Sigmoid colon (tissue), 7 donors: ENCODE measurements at places on chromosomes 5 and 9. TPM values are rescaled to one million over a fixed set of nuclear protein-coding genes. Genes with fewer than 3 reads are reported as not detected.

The ORM1 gene
- not detected for total RNA-seq

The ISL1 gene
- 1.1 TPM for total RNA-seq

GRCh38 chr5:28710360-28710759, 1672.0 kb upstream of the CDH9 start:
- no peak for DNase-seq

The C9 gene
- total RNA-seq = not detected

- DNase-seq = no peak
These were observed 165.2 kb upstream of the NFIB start for GRCh38 chr9:14479163-14479560.

The C1QTNF2 gene
- total RNA-seq = 1.9 TPM

GRCh38 chr5:154722097-154722496, 33.1 kb upstream of the LARP1 start:
- no peak for DNase-seq

The FGD3 gene
- 5.3 TPM for total RNA-seq

DNA sequence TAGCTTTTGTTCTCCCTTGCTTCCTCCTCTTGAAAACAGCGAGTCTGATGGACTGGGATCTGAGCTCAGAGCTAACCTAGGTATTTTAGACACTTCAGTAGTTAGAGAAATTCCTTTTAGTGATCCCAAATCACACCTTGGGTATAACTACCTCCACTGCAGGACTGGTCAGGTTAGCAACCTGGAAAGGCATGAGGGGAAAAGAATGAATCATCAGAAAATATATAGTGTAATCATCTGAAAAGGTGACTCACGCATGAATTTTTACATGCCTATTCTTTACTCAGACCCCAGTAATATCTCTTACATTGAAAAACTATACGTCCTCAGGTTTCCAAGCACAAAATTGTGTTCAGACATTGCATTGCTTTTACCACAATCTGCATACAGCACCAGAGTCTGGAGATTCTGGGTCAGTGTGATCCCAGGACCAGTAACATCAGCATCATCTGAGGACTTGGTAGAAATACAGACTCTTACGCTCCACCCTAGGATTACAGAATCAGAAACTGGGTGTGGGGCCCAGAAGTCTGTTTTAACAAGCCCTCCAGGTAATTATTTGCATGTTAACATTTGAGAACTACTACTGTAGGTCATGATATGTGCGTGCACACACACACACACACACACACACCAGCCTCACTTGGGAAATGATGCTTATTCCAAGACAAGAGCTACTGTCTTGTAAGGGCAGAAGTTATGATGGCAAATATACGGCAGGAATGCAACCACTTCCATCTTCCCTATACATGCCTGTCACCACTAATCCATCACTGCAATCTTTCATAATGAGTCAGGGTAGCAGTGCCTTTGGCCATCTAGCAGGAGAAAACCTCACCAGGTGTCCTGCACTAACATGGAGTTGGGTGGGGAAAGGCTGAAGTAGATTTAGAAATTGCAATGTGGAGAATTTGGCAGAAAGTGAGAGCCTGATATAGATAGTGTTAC, 271.6 kb upstream of the MAP3K1 start:
- no peak for DNase-seq

GRCh38 chr9:125932012-125932411, 184.8 kb downstream of the PBX3 start:
- peak; percentile 79 for DNase-seq

DNA sequence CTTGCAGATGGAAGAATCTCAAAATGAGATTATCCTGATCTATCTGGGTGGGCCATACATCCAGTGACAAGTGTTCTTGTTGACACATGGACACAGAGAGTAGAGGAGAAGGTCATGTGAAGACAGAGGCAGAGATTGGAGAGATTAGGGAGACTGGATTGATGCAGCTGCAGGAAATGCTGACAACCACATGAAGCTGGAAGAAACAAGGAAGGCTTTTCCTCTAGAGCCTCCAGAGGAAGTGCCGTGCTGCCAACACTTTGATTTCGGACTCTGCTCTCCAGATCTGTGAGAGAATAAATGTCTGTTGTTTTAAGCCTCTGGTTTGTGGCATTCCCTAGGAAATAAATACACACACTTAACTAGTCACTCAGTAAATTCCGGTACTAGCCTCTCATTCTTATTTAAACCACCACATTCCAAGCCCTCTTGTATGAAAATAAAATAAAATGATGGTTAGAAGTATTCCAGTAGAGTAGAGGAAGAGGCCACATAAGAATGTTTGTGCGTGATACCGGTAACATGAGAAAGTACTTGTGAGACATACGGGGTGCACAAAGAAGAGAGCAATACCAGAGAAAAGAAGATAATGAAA, 110.9 kb upstream of the DMAC1 start:
- DNase-seq = no peak

DNA sequence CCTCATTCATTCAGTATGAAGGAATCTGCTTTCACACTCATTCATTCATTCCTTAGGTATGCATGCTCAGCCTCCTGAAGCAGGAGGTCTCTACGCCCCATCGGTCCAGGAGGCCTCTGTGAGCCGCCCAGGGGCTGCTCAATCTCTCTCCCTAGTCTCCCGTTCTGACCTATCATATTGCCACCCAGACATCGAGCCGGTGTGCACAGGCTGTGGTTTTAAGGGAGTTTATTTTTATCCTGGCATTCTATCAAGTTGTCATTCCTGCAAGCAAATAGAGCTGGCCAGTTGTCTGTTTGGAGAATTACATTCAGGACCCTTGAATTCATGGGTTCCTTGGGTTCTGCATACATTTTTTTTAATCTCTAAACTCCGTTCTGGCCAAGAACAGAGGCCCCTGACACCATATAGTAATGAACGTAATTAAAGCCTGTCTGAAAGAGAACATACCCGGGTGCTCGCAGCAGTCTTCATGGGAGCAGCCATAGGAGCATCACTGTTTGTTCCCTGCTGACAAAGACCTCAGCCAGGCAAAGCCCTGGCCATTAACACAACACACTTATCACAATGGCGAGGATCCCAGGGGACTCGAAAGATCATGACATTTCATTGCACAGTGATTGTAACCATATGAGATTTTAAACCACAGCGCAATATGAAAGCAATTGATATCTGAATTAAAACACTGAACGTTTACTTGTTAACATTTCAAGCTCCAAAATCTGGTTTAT, 80.9 kb downstream of the ADAMTS16 start:
- no peak for DNase-seq

The LMAN2 gene
- total RNA-seq = 88.6 TPM

The CHSY3 gene
- 1.4 TPM for total RNA-seq

DNA sequence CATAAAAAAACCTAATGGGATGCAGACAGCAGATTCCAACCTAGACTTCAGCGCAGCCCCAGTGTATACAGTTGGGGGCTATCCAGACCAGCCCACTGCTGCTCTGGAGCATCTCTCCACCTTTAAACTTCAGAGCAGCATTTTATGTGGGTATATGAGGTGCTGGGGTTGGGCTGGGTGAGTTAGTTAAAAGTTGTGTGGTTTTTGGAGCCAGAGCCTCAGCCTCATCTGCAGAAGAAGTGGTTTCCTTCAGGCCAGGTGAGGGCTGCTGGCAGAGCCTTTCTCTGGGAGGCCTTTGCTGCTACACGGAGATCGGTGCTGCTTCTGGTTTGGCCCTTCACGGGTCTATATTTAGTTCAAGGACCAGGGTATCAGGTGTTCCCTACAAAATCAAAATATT, 228.3 kb downstream of the PDZD2 start:
- no peak for DNase-seq

DNA sequence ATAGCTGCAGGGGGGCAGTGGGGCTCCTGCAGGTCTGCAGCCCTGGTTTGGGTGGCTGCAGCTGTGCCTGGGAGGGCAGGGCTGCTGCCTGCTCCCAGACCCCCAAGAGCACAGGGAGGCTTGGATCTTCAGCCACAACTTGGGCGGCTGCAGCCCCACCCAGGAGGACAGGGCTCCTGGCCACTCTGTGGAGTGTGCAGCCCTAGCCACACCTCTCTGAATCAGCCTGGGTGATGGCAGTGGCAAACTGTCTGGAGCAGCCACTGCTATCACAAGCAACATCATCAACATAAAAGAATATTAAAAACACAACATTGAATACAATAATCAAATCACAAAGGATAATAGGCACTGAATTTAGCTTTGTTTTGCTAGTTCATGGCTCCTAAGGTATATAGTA, 164.9 kb upstream of the SLC27A6 start:
- DNase-seq = no peak

The PLGRKT gene
- total RNA-seq = 14.1 TPM

The KLF9 gene
- total RNA-seq = 120 TPM

The FLT4 gene
- 9.7 TPM for total RNA-seq

The SLC28A3 gene
- not detected for total RNA-seq

DNA sequence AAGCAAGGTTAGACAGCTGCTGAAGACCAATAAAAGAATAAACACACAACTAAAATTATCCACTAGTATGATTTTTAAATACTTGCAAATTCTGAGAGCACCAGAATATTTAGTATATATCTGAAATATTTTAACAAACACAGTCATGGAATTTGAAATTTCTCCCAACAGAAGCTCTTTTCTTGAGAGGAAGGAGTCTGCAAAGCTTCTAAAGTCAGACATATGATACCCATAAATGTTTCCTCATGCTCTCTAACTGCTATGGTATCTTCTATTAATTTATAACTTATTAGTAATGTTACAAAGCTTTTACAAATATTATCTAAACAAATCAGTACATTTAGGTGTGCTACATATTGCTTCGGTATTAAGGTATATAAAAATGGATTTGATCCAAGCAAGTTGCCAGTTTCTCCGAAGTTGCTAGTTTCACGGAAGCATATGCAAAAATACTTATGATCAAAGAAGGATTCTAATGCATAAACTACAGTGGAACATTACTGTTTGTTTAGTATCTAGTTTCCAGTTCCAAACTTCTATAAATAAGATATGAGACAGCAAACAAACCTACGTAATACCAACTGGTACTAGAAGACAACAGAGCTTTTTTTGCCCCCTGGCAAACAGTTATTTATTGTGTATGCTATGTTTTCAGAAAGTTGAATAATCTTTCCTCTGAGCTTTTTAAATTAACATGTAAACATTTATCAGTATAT, 22.0 kb downstream of the FNIP1 start:
- no peak for DNase-seq

The KLHL3 gene
- total RNA-seq = 5.5 TPM

DNA sequence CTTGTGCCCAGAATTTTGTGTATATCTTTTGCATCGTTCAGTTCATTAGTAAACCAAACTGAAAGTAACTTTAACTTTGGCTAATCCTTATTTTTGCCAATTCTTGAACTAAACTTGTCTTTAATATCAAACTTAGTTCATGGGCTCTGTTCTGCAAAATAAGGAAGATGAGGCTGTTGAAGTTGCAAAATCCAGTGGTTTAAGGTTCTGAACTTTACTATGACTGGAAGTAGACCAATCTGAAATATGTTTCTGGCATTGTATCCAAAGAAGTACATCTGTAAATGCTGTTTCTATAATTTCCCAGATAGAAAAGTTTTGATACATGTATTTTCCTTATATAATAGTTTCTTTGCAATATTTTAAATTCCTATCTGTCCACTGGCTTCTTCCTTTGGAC, 238.1 kb downstream of the CETN3 start:
- no peak for DNase-seq

DNA sequence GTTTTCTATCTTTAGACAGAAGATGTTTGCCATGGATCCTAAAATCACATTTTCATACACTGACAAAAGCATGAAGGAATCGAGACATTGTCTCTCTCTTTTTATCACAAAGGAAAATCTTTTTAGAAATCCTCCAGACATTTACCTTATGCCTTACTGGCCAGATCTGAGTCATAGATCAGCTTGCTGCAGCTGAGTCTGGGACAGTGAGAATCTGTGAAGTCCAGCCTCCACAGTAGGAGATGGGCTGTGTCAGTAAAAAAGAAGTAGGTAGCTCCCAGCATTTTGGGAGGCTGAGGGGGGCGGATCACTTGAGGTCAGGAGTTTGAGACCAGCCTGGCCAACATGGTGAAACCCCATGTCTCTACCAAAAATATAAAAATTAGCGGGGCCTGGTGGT, 333.4 kb upstream of the ZNF462 start:
- DNase-seq = no peak

- no peak for DNase-seq
These were observed 87.8 kb upstream of the HSPA9 start for GRCh38 chr5:138663009-138663408.

The IFNA2 gene
- not detected for total RNA-seq

The PDCD1LG2 gene
- total RNA-seq = 1.1 TPM

DNA sequence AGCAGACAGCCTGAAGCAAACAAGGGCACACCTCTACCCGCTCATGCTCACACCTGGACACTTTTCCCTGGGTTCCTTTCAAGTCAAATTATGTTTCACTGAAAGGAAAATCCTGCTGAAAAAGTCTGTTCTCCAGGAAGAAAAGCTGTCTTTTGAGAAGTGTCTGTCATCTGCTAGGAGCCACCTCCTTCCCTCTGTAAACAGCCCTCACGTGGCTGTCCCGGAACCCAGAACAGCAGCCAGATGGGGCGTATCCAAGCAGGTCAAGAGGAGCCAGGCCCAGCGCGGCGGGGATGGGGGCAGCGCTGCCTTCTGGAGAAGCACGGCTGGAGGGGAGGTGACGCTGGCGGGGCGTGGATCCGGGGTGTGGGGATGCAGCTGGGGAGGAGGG, at the start of gene PNPLA7:
TSS of gene PNPLA7 (minus strand) at position 172 of the 391 bp plus-strand sequence. CDS start 205 bp downstream, outside the sequence.
- DNase-seq = peak; percentile 95

DNA sequence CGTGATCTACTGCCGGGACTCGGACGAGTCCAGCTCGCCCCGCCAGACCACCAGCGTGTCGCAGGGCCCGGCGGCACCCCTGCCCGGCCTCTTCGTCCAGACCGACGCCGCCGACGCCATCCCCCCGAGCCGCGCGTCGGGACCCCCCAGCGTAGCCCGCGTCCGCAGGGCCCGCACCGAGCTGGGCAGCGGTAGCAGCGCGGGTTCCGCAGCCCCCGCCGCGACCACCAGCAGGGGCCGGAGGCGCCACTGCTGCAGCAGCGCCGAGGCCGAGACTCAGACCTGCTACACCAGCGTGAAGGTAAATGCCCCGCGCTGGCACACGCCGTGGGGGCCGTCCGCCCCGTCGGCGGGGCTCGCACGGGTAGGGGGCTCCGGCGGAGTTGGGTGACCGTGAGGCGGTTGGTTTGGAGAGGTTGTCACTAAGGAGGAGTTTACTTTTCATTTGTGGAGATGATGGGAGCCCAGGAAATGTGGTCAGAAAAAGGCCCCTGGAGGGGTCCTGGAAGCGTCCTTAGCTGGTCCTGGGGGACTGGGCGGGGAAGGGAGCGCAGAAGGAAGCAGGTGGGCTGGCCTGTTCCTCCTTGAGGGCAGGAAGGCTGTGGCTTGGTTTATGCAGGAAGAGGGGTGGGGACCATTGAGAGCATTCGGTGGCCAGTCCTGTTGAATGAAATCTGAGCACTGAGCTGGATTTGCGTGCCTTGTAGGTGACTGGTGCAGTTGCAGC, 647 bp downstream of the PDE8B start:
- DNase-seq = no peak

- DNase-seq = no peak
These were observed 109.3 kb downstream of the DCP2 start for GRCh38 chr5:113085880-113086409.

DNA sequence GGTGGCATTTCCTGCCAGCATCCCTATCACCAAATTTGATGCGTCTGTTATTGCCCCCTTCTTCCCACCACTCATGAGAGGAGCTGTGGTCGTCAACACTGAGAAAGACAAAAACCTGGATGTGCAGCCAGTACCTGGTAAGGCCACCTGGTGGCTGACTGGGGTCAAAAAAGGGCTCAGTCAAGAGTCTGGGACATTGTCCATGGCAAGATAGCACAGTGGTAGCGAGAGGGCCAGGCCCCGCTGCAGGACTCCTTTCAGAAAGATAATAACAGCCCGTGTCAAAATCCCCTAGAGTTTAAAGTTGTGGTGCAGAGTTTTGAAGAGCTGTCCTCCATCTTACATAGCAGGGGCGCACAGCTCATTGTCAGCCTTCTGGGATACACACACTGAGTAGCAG, 40.8 kb downstream of the CSF1R start:
- no peak for DNase-seq

The EQTN gene
- 0.71 TPM for total RNA-seq
